ENCODE measurements at places on chromosomes 16 and 17. TPM values are rescaled to one million over a fixed set of nuclear protein-coding genes. Genes with fewer than 3 reads are reported as not detected.

DNA sequence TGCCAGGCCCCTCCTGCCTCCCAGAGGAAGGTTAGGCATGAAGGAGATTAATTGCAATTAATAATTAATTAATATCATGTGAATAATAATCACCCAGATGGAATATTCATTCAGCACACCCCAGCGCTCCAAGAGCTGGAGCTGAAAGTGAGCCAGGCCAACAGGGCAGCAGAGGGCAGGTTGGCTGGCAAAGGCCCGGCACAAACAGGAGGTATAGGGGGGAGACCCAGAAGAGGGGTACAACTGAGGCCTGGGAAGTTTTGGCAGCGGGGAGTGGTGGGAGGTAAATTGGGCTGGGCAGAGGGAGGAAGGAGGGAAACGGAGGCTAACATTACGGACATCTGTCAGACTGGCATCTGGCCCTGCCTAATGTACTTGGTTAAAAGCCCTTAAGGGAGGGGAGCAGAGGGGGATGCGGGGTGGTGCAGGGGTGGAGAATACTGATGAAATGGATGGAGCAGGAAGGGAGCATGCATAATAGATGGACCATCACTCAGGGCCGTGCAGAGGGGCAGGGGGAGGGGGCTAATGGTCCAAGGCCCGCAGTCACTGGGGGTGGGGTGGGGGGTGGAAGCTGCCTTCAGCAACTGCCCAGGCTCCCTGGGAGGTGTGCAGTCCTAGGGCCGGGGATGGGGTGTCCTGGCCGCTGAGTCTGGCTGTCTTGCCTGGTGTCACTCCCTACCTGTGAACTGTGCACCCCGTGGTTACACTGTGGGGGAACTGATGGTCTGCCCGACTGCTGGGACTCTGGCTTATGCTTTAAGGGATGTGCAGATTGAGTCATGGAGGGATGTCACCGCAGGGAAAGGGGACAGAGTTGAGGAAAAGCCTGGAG is 1.9 kb downstream of the ADAM11 start:
- no peaks in the 10 kb centered on the region for H3K36me3 ChIP-seq
- H3K4me1 ChIP-seq: no peaks in the 10 kb centered on the region
- no peak for DNase-seq
- peaks cover 31% of the 10 kb centered on the region for H3K27me3 ChIP-seq

DNA sequence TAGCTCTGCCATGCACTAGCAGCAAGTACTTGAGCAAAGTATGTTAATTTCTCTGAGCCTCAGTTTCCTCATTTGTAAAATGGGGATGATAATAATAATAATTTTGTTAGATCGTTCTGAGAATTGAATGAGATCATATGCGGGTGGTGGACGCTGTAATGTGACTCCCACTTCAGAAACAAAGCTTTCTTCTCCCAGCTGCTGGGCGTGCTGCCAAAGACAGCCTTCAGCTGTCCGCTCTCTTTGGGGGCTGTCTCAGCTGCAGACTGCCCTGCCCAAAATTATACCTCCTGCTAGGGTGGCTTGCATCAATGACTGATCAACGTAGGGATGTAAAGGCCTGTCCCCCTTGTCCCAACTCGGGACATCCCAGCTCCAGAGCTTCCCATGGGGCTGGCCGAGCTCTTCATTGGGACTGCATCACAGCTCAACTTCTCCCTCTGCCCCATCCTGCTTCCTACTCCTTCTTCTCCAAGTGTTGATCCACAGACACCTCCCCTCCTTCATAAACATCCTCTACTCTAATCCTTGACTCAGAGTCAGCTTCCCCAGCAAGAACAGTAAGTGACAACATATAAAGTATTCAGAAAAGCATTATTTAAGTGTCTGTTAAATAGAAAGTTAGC is 30.7 kb upstream of the CDH5 start:
- H3K4me1 ChIP-seq: peaks cover 1% of the 10 kb centered on the region
- H3K4me3 ChIP-seq: no peak overlapping the region
- peaks cover 4% of the 10 kb centered on the region for H3K27me3 ChIP-seq

GRCh38 chr17:2397247-2398171 is 3.4 kb downstream of the MNT start:
- H3K36me3 ChIP-seq: no peaks in the 10 kb centered on the region
- H3K4me3 ChIP-seq: peak overlapping the region; percentile 98
- H3K27me3 ChIP-seq: no peaks in the 10 kb centered on the region
- no peak for DNase-seq

GRCh38 chr16:50709980-50710379 is 16.6 kb downstream of the NOD2 start:
- peaks cover 56% of the 10 kb centered on the region for H3K4me1 ChIP-seq
- peak overlapping the region; percentile 62 for H3K27ac ChIP-seq
- no peak overlapping the region for H3K4me3 ChIP-seq
- H3K36me3 ChIP-seq: peaks cover 63% of the 10 kb centered on the region
- H3K27me3 ChIP-seq: no peaks in the 10 kb centered on the region

DNA sequence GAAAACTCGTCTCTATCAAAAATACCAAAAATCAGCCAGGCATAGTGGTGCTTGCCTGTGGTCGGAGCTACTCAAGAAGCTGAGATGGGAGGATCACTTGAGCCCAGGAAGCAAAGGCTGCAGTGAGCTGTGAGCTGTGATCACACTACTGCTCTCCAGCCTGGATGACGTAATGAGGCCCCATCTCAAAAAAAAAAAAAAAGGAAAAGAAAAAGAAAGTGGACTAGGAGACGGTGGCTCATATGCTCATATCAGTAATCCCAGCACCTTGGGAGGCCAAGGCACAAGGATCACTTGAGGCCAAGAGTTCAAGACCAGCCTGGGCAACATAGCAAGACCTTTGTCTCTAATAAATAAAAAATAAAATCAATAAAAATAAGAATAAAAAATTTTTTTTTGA is 8.8 kb upstream of the SUMO2 start:
- H3K36me3 ChIP-seq: no peaks in the 10 kb centered on the region
- DNase-seq: no peak

- no peaks in the 10 kb centered on the region for H3K36me3 ChIP-seq
These were observed 18.0 kb downstream of the SLC5A11 start for GRCh38 chr16:24863582-24864437.

- no peak overlapping the region for H3K27ac ChIP-seq
- DNase-seq: no peak
- no peaks in the 10 kb centered on the region for H3K27me3 ChIP-seq
- H3K4me1 ChIP-seq: peaks cover 4% of the 10 kb centered on the region
- H3K4me3 ChIP-seq: no peak overlapping the region
These were observed 24.0 kb upstream of the CDC42EP4 start for GRCh38 chr17:73335591-73336407.

DNA sequence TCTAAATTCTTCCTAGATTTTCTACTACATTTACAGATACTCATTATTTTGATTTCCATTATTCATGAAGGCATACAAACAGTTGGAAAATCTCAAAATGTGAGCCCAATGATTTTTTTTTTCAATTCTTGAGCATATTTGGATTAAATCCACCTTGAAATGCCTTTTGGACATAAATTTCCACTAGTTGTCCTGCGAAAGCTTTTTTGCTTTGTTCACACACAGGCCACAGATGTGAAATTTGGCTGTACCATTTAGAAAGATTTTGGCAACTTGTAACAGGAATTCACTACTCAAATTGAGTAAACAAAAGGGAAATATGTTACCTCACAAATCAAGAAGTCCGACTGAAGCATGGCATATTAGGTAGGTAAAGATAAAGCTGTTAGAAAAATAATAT is 1631.0 kb downstream of the CDH8 start:
- no peak overlapping the region for H3K27ac ChIP-seq
- H3K4me1 ChIP-seq: no peaks in the 10 kb centered on the region

DNA sequence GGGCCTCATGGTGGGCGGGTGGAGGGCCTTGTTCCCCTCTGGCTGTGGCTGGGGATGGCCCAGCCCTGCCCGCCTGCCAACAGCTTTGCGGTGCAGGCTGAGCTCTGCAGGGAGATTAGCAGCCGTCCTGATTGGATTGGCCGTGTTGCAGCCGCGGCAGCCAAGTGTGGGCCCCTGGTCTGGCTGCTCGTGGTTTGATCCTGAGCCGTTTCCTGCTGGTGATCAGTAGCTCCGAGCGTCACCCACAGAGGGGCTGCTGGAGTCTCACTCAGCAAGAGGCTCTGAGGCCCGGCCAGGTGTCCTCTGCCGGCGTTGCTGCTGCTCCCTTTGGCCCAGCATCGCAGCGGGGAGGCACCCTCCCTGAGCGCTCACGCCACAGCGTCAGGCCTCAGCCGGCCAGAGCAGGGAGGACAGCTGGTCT is 32.5 kb downstream of the BAIAP2 start:
- no peak overlapping the region for H3K4me3 ChIP-seq
- DNase-seq: no peak
- no peaks in the 10 kb centered on the region for H3K4me1 ChIP-seq
- no peaks in the 10 kb centered on the region for H3K27me3 ChIP-seq
- no peaks in the 10 kb centered on the region for H3K36me3 ChIP-seq

- peak overlapping the region; percentile 38 for H3K27ac ChIP-seq
- peaks cover 14% of the 10 kb centered on the region for H3K4me1 ChIP-seq
- peaks cover 53% of the 10 kb centered on the region for H3K36me3 ChIP-seq
- no peak overlapping the region for H3K4me3 ChIP-seq
- no peak for DNase-seq
- no peaks in the 10 kb centered on the region for H3K27me3 ChIP-seq
These were observed 19.6 kb downstream of the PIK3R6 start for GRCh38 chr17:8847891-8848290.

Gene KRTAP4-4
- total RNA-seq: not detected

Gene NME2
- 735 TPM for total RNA-seq

Gene ZNF768
- 17.1 TPM for total RNA-seq

Gene CCL15
- not detected for total RNA-seq

Gene TOM1L2
- total RNA-seq: 13.4 TPM

Gene ABCC3
- not detected for total RNA-seq

Gene AXIN2
- total RNA-seq: 7.4 TPM
